Peyer's patch (tissue), 4 donors: ENCODE measurements at places on chromosomes 1 and 21. TPM values are rescaled to one million over a fixed set of nuclear protein-coding genes. Genes with fewer than 3 reads are reported as not detected.

DNA sequence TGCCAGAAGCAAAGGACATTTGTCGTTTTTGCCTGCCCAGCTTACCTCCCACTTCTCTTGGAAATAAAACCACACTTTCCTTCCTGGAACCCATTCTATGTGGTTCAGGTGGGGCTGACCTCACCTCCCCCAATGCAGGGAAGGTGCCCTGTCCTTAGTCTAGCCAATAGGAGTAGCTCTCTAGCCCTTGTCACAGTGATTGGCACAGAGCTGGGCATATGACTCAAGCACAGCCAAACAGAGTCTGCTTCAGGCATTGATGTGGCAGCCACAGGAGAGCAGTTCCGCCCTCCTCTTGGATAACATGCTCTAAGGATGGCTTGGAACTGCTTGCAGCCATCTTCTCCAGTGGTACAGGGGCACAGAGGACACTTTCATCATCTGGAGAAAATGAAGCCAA lies 134.0 kb downstream of the LRIG2 start:
- no peak overlapping the region for H3K27ac ChIP-seq
- no peak overlapping the region for H3K4me3 ChIP-seq
- no peak for DNase-seq
- no peaks in the 10 kb centered on the region for H3K27me3 ChIP-seq
- H3K4me1 ChIP-seq: no peaks in the 10 kb centered on the region

Gene HCN3
- total RNA-seq: 25.5 TPM

DNA sequence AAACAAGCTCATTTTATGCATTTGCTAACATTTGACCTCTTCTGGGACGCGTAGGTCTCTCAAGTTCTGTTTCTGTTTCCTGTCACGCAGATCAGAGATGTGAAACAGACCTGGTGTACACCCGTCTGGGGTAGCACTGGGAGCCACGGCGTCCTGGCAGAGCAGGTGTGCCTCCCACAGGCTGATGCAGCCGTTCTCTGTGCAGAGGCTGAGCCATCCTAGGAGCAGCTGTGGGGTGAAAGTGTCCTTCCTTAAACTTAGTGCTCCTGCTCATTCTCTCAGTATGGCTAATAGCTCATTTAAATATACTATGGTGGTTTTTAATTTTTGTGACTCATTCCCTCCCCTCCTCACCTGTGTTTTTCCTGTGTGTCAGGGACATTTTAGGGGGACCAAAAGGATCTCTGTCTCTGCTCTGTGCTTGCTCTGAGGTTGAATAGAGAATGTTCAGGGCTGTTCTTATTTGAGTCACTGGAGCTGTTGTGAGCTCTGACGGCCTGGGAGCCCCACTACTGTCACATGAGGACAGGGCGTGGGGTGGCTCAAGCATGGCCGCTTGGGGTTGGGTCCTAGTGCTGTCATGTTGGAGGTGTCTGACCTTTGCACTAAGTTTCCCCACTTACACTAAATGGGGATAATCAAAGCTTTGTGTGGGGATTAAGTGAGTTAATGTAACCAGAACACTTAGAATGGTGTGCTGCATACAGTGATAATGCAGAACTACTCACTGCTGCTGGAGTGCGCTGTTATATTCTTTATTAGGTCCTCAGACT lies 43.0 kb downstream of the GALNT2 start:
- no peaks in the 10 kb centered on the region for H3K27me3 ChIP-seq
- H3K4me3 ChIP-seq: no peak overlapping the region
- no peaks in the 10 kb centered on the region for H3K36me3 ChIP-seq
- peaks cover 2% of the 10 kb centered on the region for H3K4me1 ChIP-seq
- peak overlapping the region; percentile 8 for H3K27ac ChIP-seq

Gene HSD3B2
- not detected for total RNA-seq

Gene CD247
- 7.4 TPM for total RNA-seq

Gene GPR52
- 8.3 TPM for total RNA-seq

Gene EFHD2
- total RNA-seq: 84.2 TPM

Gene DNAH14
- 11.0 TPM for total RNA-seq

Gene CNN3
- total RNA-seq: 97.6 TPM

Gene CEP104
- total RNA-seq: 64.5 TPM

Gene CFHR2
- total RNA-seq: not detected

GRCh38 chr1:175969231-175969630 lies 225.8 kb upstream of the TNR start:
- H3K4me1 ChIP-seq: no peaks in the 10 kb centered on the region
- DNase-seq: no peak
- no peak overlapping the region for H3K27ac ChIP-seq
- H3K4me3 ChIP-seq: no peak overlapping the region
- H3K27me3 ChIP-seq: no peaks in the 10 kb centered on the region
- H3K36me3 ChIP-seq: no peaks in the 10 kb centered on the region

Gene NR1I3
- total RNA-seq: not detected

DNA sequence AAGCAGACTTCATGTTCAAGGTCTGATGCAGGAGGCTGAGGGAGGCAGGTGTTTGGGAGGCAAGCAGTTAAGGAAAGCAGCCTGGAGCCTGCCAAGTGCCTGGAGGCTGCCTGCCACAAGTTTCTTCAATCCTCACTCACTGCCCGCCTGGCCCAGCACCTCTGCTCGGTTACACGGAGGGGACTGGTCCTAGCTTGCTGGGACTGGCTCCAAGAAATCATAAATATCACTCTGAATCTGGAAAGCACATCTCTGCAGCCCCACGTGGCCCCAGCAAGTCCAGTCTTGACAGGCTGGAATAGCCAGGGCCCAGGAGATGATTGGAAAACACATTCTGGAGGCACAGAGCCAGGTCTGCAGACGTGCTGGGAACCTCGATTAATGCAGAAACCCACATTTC lies 83.9 kb downstream of the BCAR3 start:
- no peak overlapping the region for H3K4me3 ChIP-seq
- DNase-seq: no peak
- H3K4me1 ChIP-seq: peaks cover 31% of the 10 kb centered on the region
- H3K27ac ChIP-seq: no peak overlapping the region

DNA sequence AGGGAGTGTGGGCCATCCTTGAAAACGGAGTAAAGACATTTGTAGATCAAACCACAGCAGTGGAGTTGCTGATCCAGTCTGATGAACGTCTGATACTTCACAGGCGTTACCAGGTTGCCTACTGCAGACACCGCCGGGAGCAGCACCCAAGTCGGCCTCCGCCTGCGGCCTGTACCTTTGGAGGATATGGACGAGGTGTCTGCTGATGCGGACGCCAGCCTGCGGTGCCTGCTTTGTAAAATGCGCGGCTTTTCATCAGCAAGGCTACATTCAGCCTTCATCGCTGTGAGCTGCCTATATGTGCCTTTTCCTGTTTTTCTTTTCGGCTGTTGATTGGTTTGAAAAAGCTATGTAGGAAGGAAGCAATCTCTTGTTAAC lies 16.0 kb downstream of the SLX9 start:
- no peak overlapping the region for H3K27ac ChIP-seq
- H3K4me3 ChIP-seq: no peak overlapping the region
- no peaks in the 10 kb centered on the region for H3K27me3 ChIP-seq
- no peaks in the 10 kb centered on the region for H3K36me3 ChIP-seq
- DNase-seq: no peak
- H3K4me1 ChIP-seq: no peaks in the 10 kb centered on the region

- no peaks in the 10 kb centered on the region for H3K27me3 ChIP-seq
- H3K4me1 ChIP-seq: peaks cover 6% of the 10 kb centered on the region
- no peak overlapping the region for H3K27ac ChIP-seq
- no peaks in the 10 kb centered on the region for H3K36me3 ChIP-seq
- no peak overlapping the region for H3K4me3 ChIP-seq
Observed at GRCh38 chr1:24443241-24443656, 27.6 kb downstream of the NIPAL3 start.

Gene CAPN8
- total RNA-seq: 18.6 TPM

DNA sequence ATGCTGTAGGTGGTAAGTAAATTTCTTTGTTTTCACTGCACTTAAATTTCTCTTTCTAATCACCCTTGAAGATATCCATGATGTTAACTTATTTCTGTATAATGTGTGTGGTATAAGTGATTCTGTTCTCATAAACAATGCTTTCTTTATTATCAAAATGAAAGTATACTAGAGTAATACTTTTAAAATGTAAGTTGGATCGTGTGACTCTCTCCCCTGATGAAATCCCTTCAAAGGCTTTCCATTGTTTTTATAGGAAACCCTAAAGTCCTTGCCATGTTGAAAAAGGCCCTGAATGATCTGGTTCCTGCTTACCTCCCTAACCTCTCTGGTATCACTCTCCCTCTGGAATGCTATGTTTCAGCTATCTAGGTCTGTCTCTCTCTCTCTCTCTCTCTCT lies 191.1 kb upstream of the LHX8 start:
- H3K27me3 ChIP-seq: no peaks in the 10 kb centered on the region
- no peak overlapping the region for H3K27ac ChIP-seq
- DNase-seq: no peak
- H3K4me3 ChIP-seq: no peak overlapping the region
- no peaks in the 10 kb centered on the region for H3K36me3 ChIP-seq
- H3K4me1 ChIP-seq: no peaks in the 10 kb centered on the region

Gene ALX3
- not detected for total RNA-seq

DNA sequence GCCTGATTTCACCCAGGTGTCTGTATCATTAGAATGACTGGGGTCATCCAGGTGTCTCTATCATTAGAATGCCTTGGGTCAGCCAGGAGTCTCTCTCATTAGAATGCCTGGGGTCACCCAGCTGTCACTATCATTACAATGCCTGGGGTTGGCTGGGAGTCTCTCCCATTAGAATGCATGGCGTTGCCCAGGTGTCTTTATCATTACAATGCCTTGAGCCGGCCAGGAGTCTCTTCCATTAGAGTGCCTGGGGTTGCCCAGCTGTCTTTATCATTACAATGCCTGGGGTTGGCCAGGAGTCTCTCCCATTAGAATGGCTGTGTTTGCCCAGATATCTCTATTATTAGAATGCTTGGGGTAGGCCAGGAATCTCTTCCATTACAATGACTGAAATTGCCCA lies 61.6 kb downstream of the RNF187 start:
- H3K27me3 ChIP-seq: no peaks in the 10 kb centered on the region
- no peaks in the 10 kb centered on the region for H3K36me3 ChIP-seq
- DNase-seq: no peak
- H3K27ac ChIP-seq: no peak overlapping the region
- H3K4me1 ChIP-seq: no peaks in the 10 kb centered on the region

Gene GOLT1A
- 53.3 TPM for total RNA-seq

- no peak for DNase-seq
- H3K4me1 ChIP-seq: peaks cover 2% of the 10 kb centered on the region
- no peaks in the 10 kb centered on the region for H3K36me3 ChIP-seq
- H3K27ac ChIP-seq: no peak overlapping the region
Observed at GRCh38 chr1:20712215-20712577, 5.6 kb downstream of the KIF17 start.

Gene AGMAT
- total RNA-seq: 45.4 TPM

- H3K27ac ChIP-seq: no peak overlapping the region
- no peak for DNase-seq
- H3K36me3 ChIP-seq: no peaks in the 10 kb centered on the region
- H3K27me3 ChIP-seq: no peaks in the 10 kb centered on the region
- H3K4me3 ChIP-seq: no peak overlapping the region
- no peaks in the 10 kb centered on the region for H3K4me1 ChIP-seq
Observed at GRCh38 chr1:62905309-62905708, 121.4 kb downstream of the ATG4C start.

DNA sequence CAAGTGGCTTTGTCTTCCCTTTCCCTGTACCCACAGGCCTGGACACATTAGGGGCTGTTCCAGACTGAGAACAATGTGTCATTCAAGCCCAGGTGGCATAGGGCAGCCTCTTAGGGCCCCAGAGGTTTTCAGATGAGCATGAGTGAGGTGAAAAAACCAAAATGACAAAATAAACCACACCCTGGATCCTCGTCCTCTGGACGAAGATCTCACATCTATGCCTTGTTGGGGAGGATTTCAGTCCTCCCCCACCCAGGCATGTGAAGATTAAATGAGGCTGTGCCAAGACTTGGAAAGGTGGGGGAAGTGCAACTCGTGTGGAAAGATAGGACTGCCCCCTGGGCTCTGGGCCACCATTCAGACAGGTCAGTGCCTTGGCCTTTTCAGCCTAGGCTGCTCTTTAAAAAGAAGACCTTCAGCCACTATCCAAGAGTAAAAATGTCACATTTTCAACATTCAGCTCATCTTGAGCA lies 32.8 kb upstream of the IL19 start:
- no peak overlapping the region for H3K4me3 ChIP-seq
- H3K36me3 ChIP-seq: no peaks in the 10 kb centered on the region
- H3K27me3 ChIP-seq: no peaks in the 10 kb centered on the region
- peak overlapping the region; percentile 63 for H3K27ac ChIP-seq
- DNase-seq: no peak

- no peak for DNase-seq
- no peaks in the 10 kb centered on the region for H3K36me3 ChIP-seq
- no peaks in the 10 kb centered on the region for H3K4me1 ChIP-seq
- H3K27me3 ChIP-seq: no peaks in the 10 kb centered on the region
- H3K4me3 ChIP-seq: no peak overlapping the region
- H3K27ac ChIP-seq: no peak overlapping the region
Observed at GRCh38 chr1:168598892-168599291, 22.5 kb downstream of the XCL1 start.

Gene KRTAP7-1
- not detected for total RNA-seq

Gene OR2L8
- total RNA-seq: not detected

DNA sequence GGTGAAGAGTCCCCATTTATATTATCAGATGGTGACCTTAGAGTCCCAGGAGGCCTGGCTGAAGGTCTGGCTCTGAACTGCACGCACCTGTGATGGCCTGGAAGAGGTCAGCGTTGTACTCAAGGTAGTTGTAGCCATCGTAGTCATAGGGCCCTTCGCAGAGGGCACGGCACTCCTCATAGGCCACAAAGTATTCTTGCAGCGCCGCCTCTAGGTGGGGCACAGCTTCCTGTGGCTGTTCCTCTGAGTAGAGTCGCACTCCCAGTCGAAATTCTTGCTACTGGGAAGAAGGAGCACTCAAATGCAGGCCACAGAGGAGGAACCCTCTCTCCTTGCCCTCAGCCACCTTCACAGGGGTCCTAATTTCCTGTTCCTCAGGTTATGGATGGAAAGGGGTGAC lies 7.7 kb downstream of the P3H1 start:
- H3K4me1 ChIP-seq: no peaks in the 10 kb centered on the region
- H3K27me3 ChIP-seq: no peaks in the 10 kb centered on the region
- no peak for DNase-seq
- H3K4me3 ChIP-seq: no peak overlapping the region

Gene KRTAP12-2
- total RNA-seq: not detected

DNA sequence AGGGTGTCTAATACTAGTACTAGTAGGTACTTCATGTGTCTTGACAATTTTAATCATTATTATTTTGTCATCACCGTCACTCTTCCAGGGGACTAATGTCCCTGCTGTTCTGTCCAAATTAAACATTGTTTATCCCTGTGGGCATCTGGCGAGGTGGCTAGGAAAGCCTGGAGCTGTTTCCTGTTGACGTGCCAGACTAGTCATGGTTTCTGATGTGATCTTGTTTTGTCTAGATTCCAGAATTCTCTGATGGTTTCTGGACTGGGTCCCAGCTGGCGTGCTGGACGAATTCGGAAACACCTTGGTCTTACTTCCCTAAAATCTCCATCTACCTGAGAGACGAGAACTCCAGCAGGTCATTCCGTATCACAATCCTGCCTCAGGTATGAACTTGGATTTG lies 66.1 kb upstream of the FAM3B start:
- H3K36me3 ChIP-seq: no peaks in the 10 kb centered on the region
- H3K27me3 ChIP-seq: no peaks in the 10 kb centered on the region
- H3K4me3 ChIP-seq: no peak overlapping the region
- no peak overlapping the region for H3K27ac ChIP-seq
- no peaks in the 10 kb centered on the region for H3K4me1 ChIP-seq
